Effector CD4-positive, alpha-beta T cell (primary cell): ENCODE measurements at places on chromosomes 16 and 17.

DNA sequence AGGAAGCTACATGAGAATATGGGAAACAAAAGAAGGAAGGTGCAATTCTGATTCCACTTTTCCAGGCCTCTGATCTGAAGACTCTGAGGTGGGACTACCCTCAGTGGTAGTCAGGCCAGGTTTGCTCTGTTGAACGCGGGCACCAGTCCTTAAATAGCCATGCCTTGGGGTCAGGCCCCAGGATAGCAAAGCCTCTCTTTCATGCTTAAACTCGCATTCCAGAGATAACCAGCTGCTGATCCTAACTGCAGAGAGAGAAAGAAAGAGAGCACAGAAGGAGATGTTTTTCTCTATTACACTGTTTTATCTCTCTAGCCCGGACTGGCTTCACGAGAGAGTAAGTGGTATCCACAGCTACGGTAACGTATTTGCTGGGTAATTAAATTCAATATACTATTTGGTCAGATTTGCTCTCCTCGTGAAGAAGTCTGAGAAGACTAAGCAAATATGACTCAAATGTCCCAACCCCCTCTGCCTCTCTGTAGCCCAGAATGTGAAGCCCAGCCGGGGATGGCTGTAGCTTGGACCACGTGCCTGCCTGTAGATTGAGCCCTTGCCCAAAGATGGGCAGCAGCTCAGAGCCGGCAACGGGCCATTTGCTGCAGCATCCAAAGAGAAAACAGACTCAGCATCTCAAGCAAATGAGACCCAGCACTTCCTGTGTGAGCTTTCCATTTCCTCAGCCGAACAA lies 122.2 kb downstream of the SMG6 start:
- DNase-seq, result no peak

GRCh38 chr17:13785981-13786598 lies 184.4 kb upstream of the HS3ST3A1 start:
- no peak for DNase-seq

DNA sequence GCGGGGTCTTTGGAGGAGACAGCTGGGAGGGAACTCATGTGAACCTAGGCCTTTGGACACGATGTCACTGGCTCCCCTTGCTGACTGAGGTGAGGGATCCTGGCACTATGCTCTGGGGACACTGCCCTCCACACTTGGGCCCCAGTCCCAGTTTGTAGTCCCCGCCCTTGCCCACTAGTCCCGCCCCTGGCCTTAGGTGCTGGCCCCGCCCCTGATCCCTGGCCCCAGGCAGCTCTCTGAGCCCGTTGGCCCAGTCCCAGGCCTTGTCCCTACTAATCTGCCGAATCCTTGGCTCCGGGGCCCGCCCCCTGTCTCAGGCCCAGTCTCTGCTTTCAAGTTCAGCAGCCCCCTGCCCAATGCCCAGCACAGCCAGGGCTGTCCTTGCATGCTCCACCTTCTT lies 61.0 kb downstream of the SMPD3 start:
- DNase-seq, result no peak

GRCh38 chr17:70169709-70170597 lies 621 bp downstream of the KCNJ2 start:
- DNase-seq, result no peak

- no peak for DNase-seq
Measured at GRCh38 chr17:633641-634101, 81.0 kb downstream of the VPS53 start.

- no peak for DNase-seq
Measured at GRCh38 chr17:37818689-37819088, 73.8 kb upstream of the HNF1B start.

DNA sequence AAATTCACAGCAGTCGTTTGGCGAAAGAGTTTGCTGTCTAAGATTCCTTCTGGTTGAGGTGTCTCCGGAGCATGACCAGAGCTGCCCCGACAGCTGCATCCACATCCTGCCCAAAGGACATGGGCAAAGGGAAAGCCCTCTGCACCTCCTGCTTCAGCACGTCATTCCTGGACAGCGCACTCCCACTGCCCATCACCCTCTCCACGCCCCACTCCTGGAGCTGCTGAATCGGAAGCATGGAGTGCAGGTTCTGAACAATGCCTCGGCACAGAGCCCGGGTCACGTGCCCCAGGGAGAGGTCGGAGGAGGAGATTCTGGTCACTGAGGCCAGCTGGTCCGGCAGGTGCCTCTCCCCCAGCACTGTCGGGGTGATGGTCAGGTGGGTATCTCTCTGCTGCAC lies 1.3 kb upstream of the TRPV1 start:
- DNase-seq, result no peak

DNA sequence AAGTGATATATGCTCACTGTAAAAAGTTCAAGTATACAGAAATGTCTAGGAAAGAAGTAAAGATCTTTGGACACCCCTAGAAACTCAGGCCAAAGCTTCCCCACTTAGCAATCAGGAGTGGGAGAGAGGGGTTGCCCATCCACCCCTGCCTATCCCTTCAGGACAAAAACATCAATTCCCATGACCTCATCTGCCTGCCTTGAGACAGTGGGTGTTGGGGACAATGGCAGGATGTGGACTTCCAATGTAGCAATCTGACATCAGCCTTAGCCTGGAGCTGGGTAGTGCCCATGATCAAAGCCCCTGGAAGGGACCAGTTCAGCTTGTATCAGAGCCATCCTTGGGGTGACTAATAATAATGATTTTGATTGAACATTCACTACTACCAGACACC lies 18.1 kb downstream of the ITPRIPL2 start:
- DNase-seq, result no peak

- no peak for DNase-seq
Measured at GRCh38 chr16:64375391-64375980, 746.4 kb downstream of the CDH11 start.

DNA sequence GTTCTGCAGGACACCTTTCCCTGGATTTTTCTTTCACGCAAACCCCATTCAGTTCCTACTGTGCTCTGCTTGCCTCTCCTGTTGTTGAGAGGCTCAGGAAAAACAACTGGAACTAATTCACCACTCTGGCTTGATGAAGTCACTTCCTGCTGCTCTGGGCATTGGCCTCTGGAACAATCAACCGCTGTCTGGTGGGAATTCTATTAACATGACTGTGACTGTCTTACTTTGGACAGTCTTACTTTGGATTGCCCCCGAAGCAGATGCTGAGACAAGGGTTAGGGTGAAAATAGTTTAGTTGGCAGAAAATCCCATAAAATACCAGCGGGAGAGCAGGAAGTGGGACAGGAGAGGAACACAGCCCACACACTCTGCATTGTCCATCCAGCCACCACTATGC lies 90.0 kb upstream of the HSBP1 start:
- DNase-seq, result no peak

- no peak for DNase-seq
Measured at GRCh38 chr17:6479622-6480302, 35.5 kb downstream of the PIMREG start.

DNA sequence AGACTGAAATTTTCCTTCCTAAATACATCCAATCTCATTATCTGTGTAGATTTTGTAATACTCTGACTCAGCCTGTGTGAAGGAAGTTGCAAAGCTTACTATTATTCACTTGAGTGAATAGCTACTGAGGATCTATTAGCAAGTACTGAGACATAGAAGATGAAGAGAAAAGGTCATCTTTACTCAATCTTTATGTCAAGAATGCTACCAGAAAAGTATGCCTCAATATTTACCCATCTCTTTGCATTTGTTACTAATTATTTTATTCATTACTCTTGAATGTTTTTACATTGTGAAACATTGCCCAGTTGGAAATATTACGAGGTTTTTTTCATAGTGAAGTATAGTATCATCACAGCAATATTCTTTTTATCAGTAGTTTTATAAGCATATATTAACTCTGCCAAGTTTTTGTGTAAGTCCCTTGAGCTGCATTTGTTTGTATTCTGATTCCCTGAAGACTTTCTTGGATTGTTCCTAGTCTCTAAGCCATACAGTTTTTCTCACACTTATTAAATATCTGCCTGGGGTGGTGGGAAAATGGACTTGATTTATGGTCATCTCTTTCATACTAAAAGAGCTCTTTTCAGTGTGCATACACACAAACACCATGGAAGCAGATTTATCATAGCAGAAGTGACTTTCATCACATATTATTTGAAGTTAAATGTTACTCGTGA lies 110.4 kb downstream of the MRTFB start:
- no peak for DNase-seq

GRCh38 chr17:42509409-42509808 lies 26.6 kb upstream of the NAGLU start:
- no peak for DNase-seq

DNA sequence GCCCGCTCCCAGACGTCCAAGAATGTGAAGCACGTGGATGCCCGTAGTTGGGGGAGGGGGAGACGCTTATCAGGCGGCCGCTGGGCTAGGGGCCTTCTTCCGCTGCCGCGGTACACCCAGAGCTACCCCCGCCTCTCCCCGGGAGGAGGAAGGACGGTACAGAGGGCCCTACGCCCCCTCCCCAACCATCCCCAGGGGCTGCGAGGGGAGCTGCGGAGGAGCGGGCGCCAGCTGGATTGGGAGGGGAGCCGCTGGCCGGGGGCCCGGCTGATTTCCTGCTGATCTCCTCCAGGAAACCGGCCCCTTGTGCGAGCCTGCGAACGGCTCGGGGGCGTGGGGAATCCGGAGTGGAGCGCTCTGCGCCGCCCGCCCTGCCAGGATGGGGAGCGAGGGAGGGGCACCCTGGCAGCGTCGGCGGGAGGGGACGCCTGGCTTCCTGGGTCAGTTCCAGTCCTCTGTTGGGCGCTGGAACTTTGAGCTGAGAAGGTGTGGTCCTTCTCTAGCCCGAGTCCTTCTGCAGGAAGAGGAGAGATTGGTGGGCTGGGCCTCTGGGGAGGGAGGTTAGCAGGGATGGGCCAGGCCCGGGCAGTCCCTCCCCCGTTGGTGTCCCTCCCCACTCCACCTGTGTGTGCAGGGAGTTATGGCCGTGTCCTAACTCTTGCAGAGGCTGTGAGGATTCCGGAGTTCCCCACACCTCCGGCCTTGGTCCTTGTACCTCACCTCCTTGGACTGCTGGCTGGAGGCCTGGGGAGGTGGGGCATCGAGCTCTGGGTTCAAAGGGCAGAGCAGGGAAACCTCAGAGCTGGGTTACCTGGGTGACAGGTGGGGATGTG lies 19.2 kb downstream of the GJD3 start:
- DNase-seq, result no peak

- no peak for DNase-seq
Measured at GRCh38 chr17:10120749-10121148, 77.7 kb downstream of the GAS7 start.

DNA sequence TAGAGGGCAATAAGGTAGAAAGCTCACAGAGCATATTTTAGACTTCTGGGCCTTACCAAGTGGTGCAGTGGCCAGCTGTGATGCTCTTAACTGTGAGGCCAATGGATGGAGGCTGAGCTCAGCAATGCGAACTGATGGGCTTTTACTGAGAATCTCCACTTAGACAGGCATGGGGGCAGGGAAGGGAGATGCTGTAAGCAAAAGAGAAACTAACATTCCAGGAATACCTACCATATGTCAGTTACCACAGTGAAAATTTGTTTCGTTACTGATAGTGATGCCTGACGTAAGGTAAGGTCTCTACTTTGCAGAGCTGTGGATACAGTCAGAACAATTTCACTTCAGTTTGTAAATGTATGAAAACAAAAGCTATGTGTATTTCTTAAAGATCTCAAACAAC lies 250.6 kb upstream of the ZFHX3 start:
- no peak for DNase-seq

- DNase-seq, result no peak
Measured at GRCh38 chr17:6452471-6453266, 8.4 kb downstream of the PIMREG start.

GRCh38 chr17:14593956-14594355 lies 293.1 kb downstream of the HS3ST3B1 start:
- no peak for DNase-seq

DNA sequence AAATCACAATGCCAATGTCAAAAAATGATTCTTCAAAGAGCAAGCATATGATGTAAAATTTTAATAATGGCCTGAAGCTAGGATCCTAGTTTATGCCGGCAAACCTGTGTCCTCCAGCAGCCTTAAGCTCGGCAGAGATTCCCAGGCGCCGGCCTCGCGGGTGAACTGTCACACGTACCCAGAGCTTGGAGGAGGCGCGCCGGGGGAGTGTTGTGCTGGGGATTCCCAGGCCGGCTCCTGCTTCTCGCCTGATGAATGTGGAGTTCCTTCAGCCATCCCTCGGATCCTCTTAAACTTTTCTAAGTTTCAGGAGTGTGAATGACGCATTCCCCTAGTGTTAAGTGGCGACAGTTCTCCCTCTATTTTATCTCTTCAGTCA lies 19.1 kb upstream of the NTN1 start:
- no peak for DNase-seq

GRCh38 chr17:20149251-20149650 lies 140.1 kb downstream of the SPECC1 start:
- DNase-seq, result no peak

DNA sequence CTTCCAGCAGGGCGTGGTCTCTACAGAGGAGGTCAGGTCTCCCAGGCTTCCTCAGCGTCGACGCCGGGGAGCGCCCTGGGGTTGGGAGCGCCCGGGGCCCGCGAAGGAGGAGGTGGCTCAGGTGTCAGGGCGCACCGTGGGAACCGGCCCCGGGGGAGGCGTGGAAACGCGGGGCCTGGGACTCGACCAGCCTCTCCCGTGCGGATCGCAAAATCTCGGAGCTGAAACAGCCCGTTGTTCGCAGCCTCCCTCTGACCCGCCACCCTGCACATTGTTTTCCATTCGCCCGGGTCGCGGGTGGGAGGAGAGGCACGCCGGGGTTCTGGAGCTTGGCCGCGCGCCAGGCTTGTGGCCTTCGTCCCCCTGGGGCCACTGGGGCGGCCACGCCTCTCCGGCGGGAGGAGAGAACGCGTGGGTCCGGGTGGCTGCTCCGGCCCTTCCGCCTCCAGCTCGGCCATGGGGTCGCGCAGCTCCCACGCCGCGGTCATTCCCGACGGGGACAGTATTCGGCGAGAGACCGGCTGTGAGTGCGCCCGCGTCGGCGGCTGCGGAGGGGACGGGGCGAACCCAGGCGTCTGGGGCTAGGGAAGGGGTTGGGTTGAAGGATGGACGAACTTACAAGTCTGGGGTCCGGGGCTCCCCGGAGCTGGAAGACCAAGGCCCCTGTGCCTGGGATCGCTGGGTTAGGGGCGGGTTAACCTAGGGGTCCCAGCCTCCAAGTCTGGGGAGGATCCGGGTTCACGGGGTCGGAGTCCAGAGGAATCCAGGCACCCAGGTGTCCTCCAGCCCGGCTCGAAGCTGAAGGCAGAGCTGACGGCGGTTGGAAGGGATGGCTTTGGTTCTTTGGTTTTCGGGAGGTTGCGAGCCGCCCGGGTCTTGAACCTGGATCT lies at the start of gene CHP2:
TSS of gene CHP2 (plus strand) at position 433 of the 890 bp plus-strand sequence. CDS start at position 457, 24 bp downstream.
- no peak for DNase-seq

GRCh38 chr16:10852286-10852685 lies 24.7 kb upstream of the CIITA start:
- DNase-seq, result no peak
